ENCODE measurements at places on chromosomes 12 and 14. TPM values are rescaled to one million over a fixed set of nuclear protein-coding genes. Genes with fewer than 3 reads are reported as not detected.

GRCh38 chr12:75986001-75986746, 45.4 kb downstream of the PHLDA1 start:
- DNase-seq: no peak

Gene CLSTN3
- 8.3 TPM for polyA plus RNA-seq

DNA sequence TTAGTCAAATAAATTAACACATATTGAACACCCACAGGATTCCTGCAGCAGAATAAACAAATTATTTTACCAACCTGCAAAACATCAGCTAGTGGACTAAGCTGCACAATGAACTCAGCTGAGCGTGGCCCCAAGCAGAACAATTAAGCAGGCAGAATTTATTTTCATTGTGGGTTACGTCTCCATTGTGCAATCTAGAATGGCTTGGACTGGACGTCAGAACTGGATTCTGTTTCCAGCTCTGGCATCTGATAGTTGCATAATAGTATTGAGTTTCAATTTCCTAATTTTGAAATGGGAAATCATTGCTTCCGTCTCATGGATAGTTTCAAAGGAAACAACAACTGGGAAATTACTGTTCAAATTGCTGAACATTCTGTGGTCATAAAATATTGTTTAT, 35.5 kb upstream of the RERG start:
- DNase-seq: no peak

DNA sequence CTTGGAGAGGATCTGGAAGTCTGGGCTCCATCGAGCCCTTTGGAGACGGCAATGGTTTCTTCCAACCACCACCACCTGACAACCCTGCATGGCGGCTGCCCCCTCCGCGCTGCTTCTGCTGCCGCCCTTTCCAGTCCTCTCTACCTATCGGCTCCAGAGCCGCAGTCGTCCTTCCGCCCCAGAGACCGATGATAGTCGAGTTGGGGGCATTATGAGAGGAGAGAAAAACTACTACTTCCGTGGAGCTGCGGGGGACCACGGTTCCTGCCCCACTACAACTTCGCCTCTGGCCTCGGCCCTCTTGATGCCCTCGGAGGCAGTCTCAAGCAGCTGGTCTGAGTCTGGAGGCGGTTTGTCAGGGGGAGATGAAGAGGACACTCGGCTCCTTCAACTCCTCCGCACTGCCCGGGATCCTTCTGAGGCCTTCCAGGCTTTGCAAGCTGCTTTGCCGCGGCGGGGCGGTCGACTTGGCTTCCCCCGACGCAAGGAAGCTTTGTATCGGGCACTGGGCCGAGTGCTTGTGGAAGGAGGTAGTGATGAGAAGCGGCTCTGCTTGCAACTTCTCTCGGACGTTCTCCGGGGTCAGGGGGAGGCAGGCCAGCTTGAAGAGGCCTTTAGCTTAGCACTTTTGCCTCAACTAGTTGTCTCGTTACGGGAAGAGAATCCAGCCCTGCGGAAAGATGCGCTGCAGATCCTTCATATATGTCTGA, 499 bp downstream of the TOGARAM1 start:
- DNase-seq: peak; percentile 64

Gene LRIG3
- polyA plus RNA-seq: 37.1 TPM

DNA sequence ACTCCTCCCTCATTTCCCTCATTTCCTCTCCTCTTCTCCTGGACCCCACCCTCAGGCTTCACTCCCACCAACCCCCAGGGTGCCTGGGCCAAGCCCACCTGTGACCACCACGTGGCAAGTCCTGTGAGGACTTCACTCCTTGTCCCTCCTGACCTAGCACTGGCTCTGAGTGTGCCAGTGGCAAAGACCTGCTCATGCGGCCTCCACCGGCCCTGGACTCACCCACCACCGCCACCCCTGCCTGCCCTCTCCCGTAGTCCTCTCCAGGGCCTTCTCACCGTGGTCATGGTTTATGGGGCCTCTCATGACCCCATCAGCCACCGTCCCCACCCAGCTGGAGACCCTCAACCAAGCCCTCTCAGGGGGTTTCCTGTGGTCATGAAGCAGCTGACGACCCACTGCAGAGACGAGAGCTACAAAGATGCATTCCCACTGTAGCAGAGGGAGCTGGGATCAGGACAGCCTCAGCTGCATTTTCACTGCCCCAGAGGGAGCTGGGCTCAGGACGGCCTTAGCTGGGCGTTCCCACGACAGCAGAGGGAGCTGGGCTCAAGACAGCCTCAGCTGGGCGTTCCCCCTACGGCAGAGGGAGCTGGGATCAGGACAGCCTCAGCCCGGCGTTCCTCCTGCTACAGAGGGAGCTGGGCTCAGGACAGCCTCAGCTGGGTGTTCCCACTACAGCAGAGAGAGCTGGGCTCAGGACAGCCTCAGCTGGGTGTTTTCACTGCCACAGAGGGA, 3.2 kb upstream of the C14orf180 start:
- no peak for DNase-seq

Gene OR11G2
- not detected for polyA plus RNA-seq

Gene TAC3
- polyA plus RNA-seq: 0.54 TPM

GRCh38 chr14:95434121-95434520, 82.3 kb downstream of the SYNE3 start:
- no peak for DNase-seq

- DNase-seq: no peak
Observed at GRCh38 chr14:51883232-51883631, 22.8 kb downstream of the GNG2 start.

Gene PIK3C2G
- not detected for polyA plus RNA-seq

- DNase-seq: peak; percentile 88
Observed at GRCh38 chr12:108560752-108561719, at the start of gene SART3. SART3 (minus strand) TSS chr12:108561173; CDS start chr12:108561154, 19 bp downstream.

DNA sequence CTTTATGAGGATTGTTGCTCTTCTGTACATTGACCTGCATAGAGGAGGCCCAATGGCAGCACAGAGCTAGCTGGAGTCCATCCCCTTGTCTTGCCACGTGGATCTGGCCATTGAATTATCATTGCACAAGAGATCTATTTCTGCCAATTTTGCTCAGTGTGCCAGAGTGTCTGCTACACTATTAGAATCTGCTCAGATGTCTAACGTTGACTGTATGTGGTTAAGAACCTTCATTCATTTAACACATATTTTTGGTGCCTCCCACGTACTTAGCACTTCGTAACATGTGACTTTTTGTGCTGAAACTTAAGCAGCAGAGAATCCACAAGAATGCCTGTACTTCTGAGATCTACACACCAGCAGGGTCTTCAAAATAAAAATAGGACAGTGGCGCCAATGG, 166.0 kb upstream of the VASH1 start:
- DNase-seq: no peak

Gene FOXN3
- polyA plus RNA-seq: 33.3 TPM

DNA sequence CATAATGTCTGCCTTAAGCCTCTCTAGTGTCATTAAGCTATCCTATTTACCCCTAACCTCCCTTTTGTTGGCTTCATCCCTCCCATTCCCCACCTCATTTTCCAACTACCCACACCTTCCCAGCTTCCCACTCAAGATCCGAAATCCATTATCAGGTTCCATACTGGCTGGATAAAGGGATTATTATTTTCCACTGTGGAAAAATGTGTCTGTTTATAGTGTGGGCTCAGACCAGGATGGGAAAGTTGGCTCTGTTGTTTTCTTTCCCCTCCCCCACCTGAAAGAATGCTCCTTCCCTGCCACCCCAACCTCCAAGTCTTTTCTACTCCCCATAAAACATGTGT, 49.8 kb downstream of the SUSD6 start:
- no peak for DNase-seq

Gene SOAT2
- 0.12 TPM for polyA plus RNA-seq

Gene PAN2
- polyA plus RNA-seq: 17.3 TPM

- no peak for DNase-seq
Observed at GRCh38 chr14:70188322-70188658, 461 bp downstream of the SLC8A3 start.

- DNase-seq: no peak
Observed at GRCh38 chr12:66168410-66168809, 1.4 kb downstream of the TMBIM4 start.

GRCh38 chr14:98512501-98513251, 759.3 kb downstream of the BCL11B start:
- DNase-seq: no peak

Gene KRT75
- polyA plus RNA-seq: not detected

GRCh38 chr14:102180248-102180998, 40.7 kb downstream of the WDR20 start:
- DNase-seq: no peak

DNA sequence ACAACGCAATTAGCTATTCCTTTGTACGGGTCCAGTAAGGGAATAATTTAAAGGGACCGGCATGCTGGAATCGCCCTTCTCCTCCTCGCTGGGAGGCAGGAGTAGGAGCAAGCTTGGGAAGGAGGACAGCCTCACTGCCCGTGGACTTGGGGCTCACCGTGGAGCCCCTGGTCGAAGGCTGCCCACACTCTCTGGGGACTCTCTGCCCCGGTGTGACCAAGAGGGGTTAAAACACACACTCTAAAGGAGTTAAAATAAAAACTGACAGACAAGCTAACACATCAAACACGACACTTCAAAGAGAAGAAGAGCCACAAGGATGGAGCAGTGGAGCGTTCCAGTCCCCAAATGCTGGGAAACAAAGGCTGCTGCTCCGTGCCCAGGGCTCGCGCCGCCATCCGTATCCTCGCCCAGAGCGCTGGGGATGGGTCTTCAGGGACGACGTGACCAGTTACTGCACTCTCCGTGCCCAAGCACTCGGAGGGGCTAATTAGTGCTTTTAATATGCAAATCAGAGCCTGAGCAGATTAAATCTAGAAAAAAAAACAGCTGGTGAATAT, 123.3 kb downstream of the PAPOLA start:
- DNase-seq: no peak

Gene LALBA
- not detected for polyA plus RNA-seq

DNA sequence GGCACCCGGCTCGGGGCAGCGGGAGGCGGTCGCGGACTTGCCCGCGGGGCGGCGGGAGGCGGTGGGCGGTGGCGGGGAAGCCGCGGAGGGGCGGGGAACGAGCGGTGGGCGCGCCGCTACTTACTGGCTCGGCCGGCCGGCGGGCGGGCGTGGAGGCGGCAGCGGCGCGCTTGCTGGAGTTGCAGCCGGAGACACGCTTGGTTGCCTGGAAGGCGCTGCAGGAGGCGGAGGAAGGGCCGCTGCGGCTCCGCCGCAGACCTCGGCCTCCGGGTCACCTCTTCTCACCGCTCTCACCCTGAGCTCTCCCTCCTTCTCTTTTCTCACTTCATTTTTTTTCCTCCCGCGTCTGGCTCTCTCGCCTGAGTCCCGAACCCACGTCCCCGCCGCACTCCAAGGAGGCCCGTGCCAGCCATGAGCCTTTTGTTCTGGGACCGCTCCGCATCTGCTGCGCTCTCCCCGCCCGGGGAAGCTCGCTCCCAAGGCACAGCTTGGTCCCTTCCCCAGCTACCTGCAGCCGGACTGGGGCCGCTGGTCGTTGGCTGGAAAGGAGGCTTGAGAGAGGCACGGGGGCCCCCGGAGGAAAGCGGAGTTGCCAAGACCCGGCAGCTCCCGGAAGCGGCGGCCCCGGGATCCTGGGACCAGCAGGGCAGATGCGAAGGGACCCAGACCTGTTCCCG, 592 bp upstream of the KCNK10 start:
- DNase-seq: no peak

DNA sequence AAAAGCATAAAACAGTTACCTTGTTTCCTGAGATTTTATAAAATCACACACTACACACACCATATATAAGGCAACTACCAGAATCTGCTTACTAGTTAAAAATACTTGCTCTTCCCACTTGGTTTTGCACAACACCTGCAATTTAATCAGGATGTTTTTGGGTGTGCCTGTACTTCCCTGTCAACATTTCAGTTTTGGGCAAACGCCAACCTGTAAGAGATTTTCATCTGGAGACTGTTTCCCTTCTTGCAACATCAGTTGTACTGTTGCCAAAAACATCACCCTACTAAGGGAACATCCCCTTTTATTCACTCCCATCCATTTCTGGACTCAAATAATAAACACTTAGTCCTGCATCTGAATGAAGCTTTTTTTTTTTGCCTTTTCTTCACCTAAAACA, 172.3 kb downstream of the DUSP6 start:
- peak; percentile 72 for DNase-seq

Gene NPFF
- polyA plus RNA-seq: not detected

Gene CCDC60
- not detected for polyA plus RNA-seq

All from fibroblast of lung (primary cell).